Stimulated activated CD8-positive, alpha-beta memory T cell treated with anti-CD3 and anti-CD28 coated beads, Interleukin-2, amount 100 ng/mL, for 1 hour (primary cell): ENCODE measurements at places on chromosomes 12 and 14.

DNA sequence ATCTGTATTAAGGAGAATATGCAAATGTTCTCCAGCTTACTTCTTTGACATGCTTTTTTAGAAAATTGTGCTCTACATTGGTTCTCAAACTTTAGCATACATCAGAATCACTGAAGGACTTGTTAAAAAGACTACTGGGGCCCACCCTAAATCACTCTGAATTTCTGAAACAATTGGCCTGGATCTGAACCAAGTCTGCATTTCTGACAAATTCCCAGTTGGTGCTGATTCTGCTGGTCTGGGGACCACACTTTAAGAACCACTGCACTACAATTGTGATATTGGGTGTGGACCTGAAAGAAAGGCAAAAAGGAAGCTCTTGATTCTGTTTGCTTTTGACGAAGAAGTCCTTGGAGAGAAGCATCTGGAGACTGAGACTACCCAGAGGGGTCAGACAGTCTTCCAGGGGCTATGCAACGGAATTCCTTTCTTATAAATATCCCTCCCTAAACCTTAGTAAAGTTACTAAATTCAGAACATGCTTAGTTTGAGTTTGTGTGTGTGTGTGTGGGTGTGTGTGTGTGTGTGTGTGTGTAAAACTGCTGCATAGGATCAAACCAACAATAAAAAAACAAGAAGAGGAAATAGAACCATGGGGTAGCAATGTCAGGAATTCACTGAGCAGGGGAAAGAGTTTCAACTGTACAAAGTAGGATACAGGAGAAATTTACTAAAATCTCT lies 36.8 kb downstream of the EAPP start:
- DNase-seq: no peak

DNA sequence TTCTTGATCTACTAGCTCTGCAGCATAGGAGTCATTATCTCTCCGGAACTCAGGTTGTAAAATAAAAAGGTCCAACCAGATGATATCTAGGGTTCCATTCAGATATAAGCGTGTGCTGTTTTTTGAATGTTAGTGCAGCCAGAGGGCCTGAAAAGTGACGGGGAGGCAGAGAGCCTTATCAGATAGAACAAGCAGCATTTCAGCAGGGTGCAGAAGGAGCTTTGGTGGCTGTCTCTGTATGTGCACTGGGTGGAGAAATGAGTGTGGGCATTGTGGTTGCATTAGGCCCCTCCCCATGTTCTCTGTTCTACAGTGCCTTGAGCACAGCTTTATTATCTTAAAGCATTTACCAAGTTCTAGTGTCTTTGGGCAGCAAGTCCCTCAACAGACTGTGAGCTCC lies 275.1 kb downstream of the NRXN3 start:
- no peak for DNase-seq

GRCh38 chr12:11621797-11622423 lies 27.6 kb upstream of the ETV6 start:
- no peak for DNase-seq

GRCh38 chr12:130049666-130050065 lies 112.6 kb upstream of the FZD10 start:
- DNase-seq: no peak

DNA sequence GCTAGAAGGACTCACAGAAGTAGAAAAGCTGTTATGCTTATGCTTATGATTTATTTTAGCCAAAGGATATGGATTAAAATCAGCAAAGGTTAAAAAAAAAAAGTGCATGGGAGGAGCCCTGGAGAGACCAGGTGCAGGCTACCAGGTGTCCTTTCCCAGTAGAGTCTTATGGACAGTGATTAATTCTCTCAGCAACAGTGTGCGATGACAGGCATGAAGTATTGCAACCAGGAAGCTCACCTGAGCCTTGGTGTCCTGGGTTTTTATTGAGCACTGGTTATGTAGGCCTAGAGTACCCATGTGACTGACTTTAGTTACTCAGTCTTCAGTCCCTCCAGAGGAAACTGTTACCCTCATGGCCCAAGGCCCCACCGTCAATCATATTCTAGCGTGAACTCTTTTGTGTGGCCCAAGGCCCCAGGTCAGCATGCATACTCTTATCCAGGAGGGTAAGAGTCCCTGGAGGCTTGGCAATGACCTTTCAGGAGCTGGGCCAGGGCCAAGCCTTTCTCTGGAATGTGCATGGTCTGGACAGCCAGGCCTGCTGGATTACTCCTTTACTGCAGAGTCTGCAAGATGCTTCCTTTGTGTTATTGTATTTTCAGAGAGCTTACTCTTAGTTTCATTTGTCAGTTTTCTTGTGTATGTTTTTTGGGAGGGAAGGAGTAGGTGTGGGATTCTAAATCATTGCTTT lies 69.6 kb upstream of the RD3L start:
- no peak for DNase-seq

GRCh38 chr14:43735932-43736331 lies 771.2 kb downstream of the FSCB start:
- DNase-seq: no peak

- DNase-seq: no peak
These were observed 141.0 kb upstream of the G2E3 start for GRCh38 chr14:30417999-30418398.

DNA sequence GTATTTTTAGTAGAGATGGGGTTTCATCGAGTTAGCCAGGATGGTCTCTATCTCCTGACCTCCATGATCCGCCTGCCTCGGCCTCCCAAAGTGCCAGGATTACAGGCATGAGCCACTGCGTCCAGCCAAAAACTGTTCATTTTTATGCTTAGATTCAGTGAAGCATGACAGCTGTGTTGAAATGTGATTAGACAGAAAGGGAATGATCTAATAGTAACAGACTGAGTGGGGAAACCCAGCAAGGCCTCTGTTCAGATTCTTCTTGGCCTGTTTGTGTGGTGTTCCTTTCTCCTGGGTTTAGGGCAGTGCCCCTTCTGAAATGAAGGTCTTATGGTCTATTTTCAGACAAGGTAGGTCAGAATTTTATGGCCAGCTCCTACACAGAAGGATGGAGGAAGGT lies 11.8 kb upstream of the ABCD4 start:
- no peak for DNase-seq

- no peak for DNase-seq
These were observed 4.7 kb downstream of the CCDC184 start for GRCh38 chr12:48187916-48188695.

DNA sequence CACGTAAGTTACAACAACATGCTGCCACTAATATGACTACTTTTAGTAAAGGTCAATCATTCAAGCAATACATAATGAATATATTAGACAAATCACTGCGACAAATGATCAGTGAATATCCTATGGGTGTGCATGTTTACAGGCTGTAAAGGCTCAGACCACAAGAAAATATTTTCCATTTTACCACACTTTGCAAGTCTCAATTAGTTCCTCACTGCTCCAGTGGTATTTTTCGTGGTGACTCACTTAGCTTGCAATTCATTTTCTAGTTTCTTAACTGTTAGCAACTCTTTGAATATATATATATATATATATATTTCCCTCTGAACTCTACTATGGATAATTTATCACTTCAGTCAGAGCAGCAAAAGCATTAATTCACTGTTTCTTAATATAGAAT lies 96.9 kb downstream of the EML5 start:
- no peak for DNase-seq

DNA sequence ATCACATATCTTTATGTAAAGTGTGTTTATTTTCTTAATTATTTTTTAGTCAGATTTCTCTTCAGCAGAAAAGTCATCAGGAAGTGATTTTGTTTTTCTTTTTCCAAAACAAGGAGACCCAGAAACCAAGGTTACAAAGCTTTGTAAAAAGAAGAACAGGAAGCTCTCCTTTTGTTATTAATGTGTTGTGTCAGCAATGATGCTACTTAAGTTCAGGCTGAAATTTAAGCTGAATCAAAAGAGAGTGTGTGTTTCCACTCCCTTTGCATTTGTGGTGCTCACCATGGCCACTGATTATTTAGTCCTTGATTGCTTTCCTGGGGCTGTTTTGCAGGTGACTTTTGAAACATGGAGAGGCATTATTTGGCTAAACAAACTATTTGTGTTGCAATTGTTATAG lies 155.3 kb upstream of the ATP2B1 start:
- no peak for DNase-seq

- DNase-seq: no peak
These were observed 112.1 kb downstream of the DAD1 start for GRCh38 chr14:22476887-22477286.

GRCh38 chr12:57476162-57476992 lies 3.3 kb downstream of the ARHGAP9 start:
- DNase-seq: no peak

GRCh38 chr14:101492716-101493115 lies 68.6 kb upstream of the DIO3 start:
- no peak for DNase-seq

DNA sequence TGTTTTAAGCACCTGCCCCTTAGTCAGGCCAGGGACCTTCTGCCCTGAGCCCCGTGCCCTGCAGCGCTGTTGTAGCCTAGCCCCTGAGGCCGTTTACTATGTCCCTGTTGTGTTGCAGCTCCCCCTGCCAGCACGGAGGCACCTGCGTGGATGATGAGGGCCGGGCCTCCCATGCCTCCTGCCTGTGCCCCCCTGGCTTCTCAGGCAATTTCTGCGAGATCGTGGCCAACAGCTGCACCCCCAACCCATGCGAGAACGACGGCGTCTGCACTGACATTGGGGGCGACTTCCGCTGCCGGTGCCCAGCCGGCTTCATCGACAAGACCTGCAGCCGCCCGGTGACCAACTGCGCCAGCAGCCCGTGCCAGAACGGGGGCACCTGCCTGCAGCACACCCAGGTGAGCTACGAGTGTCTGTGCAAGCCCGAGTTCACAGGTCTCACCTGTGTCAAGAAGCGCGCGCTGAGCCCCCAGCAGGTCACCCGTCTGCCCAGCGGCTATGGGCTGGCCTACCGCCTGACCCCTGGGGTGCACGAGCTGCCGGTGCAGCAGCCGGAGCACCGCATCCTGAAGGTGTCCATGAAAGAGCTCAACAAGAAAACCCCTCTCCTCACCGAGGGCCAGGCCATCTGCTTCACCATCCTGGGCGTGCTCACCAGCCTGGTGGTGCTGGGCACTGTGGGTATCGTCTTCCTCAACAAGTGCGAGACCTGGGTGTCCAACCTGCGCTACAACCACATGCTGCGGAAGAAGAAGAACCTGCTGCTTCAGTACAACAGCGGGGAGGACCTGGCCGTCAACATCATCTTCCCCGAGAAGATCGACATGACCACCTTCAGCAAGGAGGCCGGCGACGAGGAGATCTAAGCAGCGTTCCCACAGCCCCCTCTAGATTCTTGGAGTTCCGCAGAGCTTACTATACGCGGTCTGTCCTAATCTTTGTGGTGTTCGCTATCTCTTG lies 7.6 kb downstream of the DLK1 start:
- no peak for DNase-seq

DNA sequence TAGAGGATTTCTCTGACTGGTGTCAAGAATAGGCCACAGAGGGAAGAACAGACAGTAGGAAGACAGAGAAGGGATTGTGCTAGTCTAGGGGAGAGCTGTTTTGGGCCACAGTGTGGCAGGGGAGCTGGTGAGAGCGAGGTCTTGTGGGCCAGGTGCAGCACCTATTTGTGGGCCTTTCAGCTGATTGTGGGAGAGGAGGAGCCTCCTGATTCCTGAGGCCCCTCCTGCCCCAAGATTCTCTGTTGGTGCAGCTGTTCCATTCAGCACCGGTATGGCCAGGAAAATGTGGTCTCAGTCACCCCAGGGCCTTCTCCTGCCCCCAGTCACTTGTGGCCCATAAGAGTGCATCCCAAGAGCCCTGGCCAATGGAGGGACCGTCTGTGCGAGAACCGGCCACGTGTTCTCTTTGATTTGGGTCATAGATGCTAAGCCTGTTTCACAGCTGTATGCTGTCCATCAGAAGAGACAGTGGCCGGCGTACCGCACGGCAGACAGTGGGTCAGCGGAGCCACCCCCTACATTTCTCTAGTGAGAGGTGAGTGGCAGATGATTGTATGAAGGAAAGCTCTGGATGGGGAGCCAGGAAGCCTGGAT lies 27.7 kb downstream of the TPCN1 start:
- no peak for DNase-seq

- DNase-seq: no peak
These were observed 10.8 kb downstream of the ETNK1 start for GRCh38 chr12:22635812-22636211.

DNA sequence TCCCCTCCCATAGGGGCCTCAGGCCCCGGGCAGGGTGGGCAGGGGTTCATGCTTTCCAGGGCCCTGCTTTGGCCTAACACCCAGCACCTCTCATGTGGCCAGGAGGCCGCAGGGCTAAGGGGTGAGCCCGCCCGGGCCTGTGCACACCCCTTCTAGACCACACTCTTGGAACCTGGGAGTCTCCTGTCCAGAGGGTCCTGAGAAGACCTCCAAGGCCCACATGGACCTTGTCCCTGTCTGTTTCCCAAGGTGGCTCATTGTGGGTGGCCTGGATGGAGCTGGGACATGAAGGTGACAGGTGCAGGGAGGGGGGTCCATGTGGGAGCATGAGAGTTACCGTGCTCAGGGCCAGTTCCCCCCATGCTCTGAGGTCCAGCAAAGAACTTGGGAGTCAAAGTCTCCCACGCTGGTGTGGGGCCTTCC lies 11.6 kb downstream of the DLK1 start:
- DNase-seq: no peak

DNA sequence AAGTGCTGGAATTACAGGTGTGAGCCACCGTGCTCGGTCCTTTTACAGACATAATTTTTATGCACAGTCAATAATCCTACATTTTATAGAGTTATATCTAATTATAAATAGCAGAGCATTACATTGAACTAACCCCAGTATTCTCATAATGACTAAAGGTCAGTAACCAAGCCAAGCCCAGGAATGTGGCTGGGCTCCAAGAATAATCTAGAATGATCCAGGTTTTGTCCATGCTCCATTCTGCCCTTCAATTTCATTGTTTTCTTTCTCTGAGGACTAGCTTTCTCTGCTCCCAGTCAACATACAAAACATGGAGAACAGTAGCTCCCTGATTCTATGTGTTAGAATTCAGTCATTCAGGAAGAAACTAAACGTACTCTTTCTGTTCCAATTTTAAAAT lies 92.1 kb upstream of the KRR1 start:
- DNase-seq: no peak

- DNase-seq: no peak
These were observed 663 bp upstream of the SNAPC1 start for GRCh38 chr14:61761557-61761956.

GRCh38 chr12:42407306-42407705 lies 81.3 kb downstream of the PPHLN1 start:
- DNase-seq: no peak

DNA sequence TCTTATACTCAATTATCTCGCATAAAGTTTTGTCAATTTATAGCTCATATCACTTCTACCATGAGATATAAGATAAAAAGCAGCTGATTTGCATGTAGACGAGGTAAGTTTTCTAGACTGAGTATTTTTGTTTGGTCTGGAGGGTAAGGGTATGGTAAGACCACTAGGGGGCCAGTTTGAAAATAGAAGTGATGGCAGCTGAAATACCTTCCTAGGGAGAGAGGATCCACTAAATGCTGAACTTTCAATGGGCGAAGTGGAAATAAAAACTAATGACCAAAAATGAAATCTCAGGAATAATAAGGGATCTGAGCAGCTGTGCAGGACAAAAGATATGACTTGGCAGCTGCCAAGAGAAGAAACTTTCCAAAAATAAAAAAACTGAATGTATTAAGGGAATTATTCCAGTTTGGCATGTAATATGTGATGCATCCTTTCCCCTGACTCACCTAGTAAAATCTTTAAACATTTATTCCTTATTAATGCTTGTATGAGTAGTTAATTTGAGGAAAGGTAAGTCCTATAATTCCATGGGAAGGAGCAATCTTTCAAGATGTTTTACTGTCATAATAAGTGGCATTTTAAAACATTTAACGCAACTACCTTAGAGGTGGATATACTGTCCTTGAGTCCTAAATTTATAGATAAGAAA lies 754.5 kb downstream of the C12orf50 start:
- DNase-seq: no peak
